ENCODE measurements at places on chromosomes 2 and 18.
A peak's percentile ranks its signal among the peaks of the same experiment; 100 is the strongest.

DNA sequence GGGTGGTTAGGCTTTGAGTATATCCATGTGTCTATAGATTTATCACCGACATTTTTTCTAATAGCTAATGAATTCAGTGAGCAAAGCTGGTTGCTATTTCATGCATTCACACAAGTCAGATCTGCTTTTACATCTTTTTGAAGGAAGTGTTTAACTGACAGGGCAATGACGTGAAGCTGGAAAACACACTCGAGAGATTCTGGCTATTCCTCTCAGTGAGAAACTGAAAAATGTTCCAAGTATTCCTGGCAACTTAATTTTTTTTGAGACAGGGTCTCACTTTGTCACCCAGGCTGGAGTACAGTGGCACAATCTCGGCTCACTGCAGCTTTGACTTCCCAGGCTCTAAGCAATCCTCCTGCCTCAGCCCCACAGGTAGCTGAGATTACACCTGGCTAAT, 21.2 kb downstream of the RNF138 start:
- no peak for DNase-seq

GRCh38 chr18:31097666-31098065, 4.6 kb downstream of the DSC2 start:
- no peak for DNase-seq

GRCh38 chr2:25089605-25090315, 47.9 kb downstream of the EFR3B start:
- no peak for DNase-seq

GRCh38 chr2:97675430-97676113, 6.1 kb downstream of the C2orf92 start:
- DNase-seq, result peak; percentile 5

GRCh38 chr2:59887366-59887765, 666.1 kb downstream of the BCL11A start:
- no peak for DNase-seq

- DNase-seq, result no peak
Observed at GRCh38 chr2:179571721-179572120, 289.7 kb downstream of the ZNF385B start.

DNA sequence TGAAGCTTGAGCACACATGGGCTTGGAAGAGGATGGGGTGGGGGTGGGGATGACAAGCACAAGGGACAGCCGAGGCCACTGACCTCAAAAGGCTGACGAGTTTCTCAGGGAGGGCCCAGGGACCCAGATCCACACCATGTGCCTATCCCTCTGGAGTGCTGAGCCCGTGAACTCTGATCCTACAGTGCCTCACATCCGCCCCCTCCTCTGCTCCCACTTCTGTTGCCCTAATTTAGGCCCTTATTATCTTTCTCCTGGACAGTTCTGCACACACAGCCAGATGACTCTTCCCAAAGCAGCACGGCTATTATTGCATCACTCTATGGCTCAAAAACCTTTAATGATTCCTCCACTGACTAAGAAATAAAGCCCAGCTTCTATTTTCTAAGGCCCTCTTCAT, 24.8 kb downstream of the CYRIA start:
- DNase-seq, result no peak

GRCh38 chr18:69205925-69206324, 194.8 kb upstream of the DOK6 start:
- DNase-seq, result no peak
